ENCODE measurements at places on chromosomes 3 and 15.

DNA sequence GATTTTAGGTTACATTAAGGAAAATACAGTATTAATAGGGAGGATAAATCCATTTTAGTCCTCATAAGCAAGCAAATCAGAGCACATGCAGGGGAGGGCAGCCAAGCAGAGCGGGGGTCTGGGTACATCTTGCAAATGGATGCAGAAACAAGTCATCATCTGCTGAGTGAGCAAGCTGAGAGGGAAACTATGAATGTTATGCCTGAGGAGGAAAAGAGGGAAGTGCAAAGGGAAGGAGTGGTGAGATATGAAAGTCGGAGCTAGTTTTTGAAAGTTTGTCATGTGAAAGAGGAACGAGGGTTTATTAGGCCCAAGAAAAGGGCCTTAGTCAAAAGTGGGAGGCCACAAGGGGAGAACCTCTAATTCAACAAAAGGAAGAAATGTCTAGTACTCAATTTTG, 15.4 kb downstream of the PTX3 start:
- DNase-seq: no peak

- no peak for DNase-seq
Measured at GRCh38 chr15:31552482-31553099, 226.0 kb downstream of the KLF13 start.

DNA sequence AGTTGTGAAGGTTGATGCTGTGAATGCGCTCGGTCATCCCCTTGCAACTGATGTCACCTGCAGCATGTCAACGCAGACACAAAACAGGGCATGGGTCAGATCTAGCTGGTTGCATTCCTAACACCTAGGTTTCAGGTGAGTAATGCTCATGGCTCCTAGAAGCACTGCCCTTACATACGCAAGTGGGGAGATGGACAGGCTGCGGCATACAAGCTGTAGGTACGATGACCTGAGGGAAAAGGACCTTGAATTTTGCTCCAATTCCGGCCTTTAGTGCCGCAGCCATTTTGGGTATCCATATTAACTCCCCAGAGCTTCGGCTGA, 58.0 kb downstream of the TIGIT start:
- DNase-seq: no peak

GRCh38 chr15:41572866-41573265, 13.9 kb downstream of the TYRO3 start:
- DNase-seq: no peak

GRCh38 chr15:59249816-59250215, 43.2 kb downstream of the LDHAL6B start:
- no peak for DNase-seq

GRCh38 chr3:138921316-138922292, 25.3 kb downstream of the FOXL2 start:
- no peak for DNase-seq

GRCh38 chr3:131386429-131387165, 5.0 kb downstream of the NUDT16 start:
- DNase-seq: no peak

DNA sequence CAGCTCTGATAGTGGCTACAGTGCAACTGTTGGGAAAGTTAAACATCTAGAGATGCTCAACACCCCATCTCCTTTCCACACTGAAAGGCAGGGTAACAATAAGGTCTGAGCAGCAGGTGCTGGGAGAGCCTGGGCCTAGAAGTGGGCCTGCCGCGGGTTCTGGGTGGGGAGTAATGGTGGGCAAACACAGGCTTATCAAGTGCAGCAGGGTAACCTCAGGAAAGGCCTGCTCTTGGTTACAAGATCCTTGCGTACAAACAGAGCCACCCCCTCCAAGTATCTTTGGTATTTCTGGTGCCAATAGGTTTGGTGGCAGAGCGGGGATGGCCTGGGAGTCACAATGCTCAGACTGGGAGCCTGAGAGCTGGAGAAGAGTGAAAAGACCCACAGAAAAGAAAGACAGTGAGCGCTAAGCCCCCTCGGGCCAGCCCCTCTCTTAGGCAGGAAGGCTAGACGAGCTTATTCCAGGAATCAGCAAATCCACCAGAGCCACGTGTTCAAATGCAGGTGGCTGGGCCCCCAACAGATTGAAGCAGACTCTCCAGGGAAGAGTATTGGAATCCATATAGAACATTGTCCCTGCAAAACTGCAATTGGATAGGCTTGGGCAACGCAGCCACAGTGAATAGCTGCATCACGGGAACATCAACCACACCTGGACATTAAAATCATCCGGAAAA, 2.7 kb downstream of the IQSEC1 start:
- DNase-seq: no peak

GRCh38 chr3:140823106-140823505, 118.5 kb upstream of the SLC25A36 start:
- no peak for DNase-seq

GRCh38 chr3:124512881-124513609, 217.2 kb upstream of the UMPS start:
- no peak for DNase-seq

DNA sequence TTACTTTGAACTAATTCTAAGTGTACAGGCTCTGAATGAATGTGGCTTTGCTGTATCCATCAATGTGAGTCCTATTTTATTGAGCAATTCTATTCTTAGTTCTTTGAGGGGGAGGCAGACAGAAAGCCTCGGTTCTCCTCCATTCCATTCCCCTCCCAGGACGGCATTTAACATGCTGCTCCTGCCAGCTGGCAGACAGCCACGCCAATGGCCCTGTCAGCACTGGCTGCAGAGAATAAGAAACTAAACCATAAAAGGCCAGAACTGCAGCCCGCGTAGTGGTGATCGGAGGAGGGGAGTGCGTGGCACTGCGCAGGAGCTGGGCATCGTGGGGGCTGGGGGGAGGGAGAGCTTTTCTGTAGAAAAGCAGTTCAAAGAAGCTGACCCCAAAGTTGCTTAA, 76.0 kb upstream of the HACD2 start:
- no peak for DNase-seq

DNA sequence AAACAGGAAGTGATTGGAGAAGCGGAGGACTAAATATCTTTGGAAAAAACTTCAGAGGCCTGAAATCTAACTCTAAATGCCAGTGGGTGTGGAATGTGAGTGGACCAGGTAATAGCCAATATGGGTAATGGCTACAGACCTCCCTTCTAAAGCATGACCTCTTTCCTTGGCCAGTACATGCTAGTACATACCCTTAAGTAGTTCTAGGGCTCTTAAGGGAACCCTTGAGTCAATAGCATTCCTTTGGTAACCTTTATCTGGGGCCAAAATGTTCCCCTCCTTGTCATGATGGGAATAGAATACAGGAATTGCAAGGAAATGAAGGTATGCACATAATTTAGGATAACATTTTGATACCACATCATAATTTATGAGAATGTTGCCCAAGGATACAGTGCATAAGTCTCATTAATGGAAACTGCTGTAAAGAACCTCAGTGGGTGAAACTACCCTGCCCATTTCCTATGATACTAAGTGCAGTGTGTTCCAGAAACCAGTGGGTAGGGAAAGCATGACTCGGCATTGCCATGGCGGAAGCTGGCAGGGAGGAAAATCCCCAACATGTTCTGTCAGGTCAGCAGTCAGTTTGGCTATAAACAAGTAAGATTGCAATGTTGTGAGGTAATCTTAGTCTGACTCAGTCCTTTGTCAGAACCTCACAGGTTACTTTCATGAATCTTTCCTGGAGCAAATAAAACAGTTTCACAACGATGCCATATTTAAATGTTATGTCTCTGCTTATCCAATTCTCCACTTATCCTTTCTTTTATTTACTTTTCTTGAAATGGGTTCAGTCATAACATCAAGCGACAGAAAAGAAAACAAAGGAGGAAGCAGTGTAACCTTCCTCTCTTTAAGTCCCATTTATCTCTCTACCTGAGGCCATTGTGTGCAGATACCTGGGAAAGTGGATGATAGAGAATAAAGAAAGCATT, 23.5 kb upstream of the RAP2B start:
- no peak for DNase-seq

- DNase-seq: no peak
Measured at GRCh38 chr3:98770261-98771039, 7.3 kb downstream of the ST3GAL6 start.

DNA sequence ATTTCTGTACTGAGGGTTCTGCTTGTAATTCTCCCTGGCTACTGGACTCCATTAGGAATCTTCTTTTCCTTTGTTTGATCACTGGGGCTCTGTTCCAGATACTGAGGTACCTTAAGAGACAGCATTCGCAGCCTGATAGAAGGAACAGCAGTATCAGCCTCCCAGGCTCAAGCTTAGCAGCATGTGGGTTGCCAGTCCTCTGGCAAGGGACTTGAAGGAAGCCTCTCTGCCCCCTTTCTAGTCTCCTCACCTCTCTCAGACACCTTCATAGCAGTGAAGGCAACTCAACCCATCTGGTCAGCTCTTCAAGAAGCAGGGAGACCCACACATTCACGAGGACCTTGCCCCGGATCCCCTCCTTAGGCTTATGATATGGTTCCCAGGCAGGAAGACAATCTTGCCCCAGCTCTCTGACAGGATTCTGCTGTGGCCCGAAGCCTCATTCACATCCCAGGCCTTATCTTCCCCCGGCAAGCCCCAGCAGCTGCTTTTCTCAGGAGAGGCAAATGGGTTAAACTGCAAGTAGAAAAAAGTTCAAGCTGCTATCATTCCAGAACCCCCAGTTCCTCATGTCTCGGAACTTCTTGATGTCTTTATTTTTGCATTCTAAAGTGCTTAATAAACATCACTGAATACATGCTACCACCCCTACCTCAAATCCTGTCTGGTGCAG, 153.1 kb downstream of the LIPC start:
- no peak for DNase-seq

- no peak for DNase-seq
Measured at GRCh38 chr3:192445770-192446644, 281.3 kb downstream of the FGF12 start.

- DNase-seq: no peak
Measured at GRCh38 chr15:69096626-69097025, 63.8 kb upstream of the GLCE start.

DNA sequence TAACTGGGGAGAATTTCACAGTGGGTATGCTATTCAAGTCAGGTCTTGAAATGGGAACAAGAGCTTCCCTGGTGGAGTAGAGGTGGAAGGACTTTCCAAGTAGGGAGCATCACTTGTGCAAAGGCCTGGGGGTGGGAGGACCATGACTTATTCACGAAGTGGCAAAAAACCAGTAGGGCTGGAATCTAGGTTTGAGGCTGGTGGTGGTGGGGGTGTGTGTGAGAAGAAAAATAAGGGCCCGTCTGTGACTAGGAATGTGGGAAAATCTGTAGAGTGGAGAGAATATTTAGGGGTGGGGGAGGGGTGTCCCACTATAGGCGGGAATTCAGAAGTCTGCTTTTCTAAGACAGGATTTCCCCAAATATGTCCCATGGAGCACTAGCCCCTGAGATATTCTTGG, 271.9 kb upstream of the TBL1XR1 start:
- DNase-seq: no peak

DNA sequence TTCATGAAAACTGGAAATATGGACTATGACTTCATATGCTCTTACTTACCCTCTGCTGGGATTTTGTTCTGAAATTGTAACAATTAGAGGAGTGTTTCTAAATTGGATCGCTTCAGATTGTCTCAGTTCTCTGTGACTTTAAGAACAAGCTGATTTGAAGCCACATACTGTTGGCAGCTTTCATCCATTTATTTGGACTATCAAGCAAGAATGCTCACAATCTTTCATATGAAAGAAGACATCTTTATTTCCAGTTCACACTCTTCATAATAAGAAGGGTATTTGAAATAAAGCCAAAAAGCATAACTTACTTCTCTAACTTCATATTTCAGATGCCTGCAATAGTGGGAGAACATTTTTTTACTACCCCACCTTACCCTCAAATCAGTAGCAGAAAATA, 491.6 kb upstream of the TPRG1 start:
- DNase-seq: no peak

- DNase-seq: no peak
Measured at GRCh38 chr3:36496684-36497633, 116.7 kb downstream of the STAC start.

- DNase-seq: no peak
Measured at GRCh38 chr15:68808770-68809169, 11.9 kb downstream of the ANP32A start.

- DNase-seq: no peak
Measured at GRCh38 chr3:44265815-44266214, 24.1 kb downstream of the TOPAZ1 start.

GRCh38 chr15:68031404-68031803, 22.7 kb upstream of the PIAS1 start:
- DNase-seq: no peak

GRCh38 chr3:60954048-60954447, 297.2 kb downstream of the FHIT start:
- no peak for DNase-seq

DNA sequence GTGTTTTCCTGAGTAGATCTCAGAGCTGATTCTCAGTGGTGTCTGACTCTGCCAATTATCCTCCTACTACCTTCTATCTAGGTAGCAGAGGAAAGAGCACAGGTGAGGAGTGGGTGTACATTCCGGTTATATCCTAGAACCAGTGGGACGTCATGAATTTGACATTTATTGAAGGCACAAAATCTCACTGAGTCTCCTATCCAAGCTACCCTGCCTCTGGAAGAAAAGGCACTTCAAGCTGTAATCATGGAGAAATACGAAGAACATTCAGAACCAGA, 952.2 kb downstream of the TUSC7 start:
- no peak for DNase-seq

GRCh38 chr15:90286678-90287077, 21.2 kb downstream of the NGRN start:
- no peak for DNase-seq

DNA sequence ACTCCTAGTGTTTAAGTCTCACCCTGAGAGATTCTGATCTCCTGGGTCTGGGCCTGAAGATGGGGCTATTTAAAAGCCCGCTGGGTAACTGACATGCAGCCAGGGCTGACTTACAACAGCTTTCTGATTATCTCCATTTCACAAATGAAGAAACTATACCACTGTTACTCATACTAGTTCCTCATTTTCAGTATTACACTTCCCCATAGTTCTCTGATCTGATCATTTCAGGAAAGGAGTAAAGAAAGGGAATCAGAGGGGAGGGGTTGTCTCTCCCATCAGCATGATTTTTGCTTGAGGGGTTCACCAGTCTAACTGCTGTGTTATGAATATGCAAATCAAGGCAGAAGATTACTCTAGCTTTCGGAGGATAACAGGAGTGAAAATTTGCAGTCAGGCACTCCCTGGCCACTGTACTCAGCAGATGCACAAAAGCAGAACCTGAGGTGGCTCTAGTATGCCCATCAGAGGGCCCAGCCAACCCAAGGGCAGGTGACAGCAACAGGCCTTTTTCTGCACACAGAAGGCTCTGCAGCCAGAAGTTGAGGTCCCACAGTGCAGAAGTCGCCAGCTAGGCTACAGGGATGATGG, 59.4 kb downstream of the DAPK2 start:
- no peak for DNase-seq

- no peak for DNase-seq
Measured at GRCh38 chr15:83206526-83207008, 1.1 kb downstream of the HDGFL3 start.

Data from stimulated activated CD8-positive, alpha-beta memory T cell treated with anti-CD3 and anti-CD28 coated beads, Interleukin-4, amount 100 ng/mL, for 1 hour (primary cell).